ENCODE measurements at places on chromosomes 11 and 22. TPM values are rescaled to one million over a fixed set of nuclear protein-coding genes. Genes with fewer than 3 reads are reported as not detected.

GRCh38 chr11:48103621-48104567 lies 112.7 kb upstream of the OR4B1 start:
- DNase-seq = no peak

DNA sequence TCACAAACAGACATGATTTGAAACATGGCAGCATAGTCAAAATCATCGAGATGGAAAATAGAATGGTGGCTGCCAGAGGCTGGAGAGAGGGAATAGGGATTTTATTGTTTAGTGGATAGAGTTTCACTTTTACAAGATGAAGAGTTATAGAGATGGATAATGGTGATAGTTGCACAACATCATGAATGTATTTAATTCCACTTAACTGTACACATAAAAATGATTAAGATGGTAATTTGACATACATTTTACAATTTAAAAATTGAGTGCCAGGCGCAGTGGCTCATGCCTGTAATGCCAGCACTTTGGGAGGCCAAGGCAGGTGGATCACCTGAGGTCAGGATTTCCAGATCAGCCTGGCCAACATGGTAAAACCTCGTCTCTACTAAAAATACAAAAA lies 21.2 kb downstream of the TTC28 start:
- DNase-seq = no peak

GRCh38 chr11:122706291-122707088 lies 51.0 kb downstream of the UBASH3B start:
- no peak for DNase-seq

KCNQ1OT1 gene
- 4.1 TPM for total RNA-seq

GRCh38 chr11:64858467-64859263 lies 14.2 kb upstream of the CDC42BPG start:
- no peak for DNase-seq

DNA sequence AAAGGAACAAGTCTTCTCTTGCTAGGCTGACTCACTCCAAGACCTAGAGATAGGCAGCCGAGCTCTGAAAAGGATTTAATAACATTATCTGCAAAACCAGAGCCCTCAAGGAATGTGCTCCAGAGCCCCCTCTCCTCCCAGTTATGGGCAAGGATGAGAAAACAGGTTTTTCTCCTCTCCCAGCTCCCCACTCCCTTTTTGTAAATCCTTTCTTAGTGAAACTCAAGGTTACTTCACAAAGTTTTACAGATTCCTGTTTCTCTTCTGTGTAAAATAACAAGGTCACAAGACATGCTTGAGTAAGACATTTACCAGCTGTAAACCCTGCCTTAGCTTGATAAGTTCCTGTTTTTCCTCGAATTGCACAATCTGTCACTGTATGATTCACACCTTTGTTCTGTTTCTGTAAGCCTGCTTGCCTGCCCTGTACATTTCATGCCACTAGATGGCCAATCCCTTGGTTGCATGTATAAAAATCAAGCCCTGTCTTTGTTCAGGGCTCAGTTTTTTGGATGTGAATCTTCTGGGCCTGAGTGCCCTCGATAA lies 489.4 kb downstream of the KCNA4 start:
- DNase-seq = peak; percentile 62

GRCh38 chr22:40911772-40912171 lies 39.4 kb upstream of the RBX1 start:
- DNase-seq = no peak

DNA sequence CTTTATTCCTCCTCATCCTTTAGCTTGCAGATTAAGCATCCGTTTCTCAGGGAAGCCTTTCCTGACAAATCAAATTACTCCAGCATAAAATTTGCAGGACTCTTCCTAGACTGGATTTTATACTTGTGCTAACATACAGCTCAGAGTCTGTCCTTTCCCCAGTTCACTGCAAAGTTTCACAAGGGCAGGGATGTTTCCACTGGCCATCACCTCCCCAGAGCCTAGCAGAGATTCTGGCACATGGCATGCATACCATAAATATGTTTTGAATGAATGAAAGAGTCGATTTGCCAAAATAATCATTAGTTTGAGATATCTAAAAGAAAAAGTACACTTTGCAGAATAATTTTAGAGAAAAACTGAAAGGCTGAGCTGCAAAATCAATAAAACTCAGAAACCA lies 10.6 kb downstream of the MSANTD4 start:
- DNase-seq = no peak

RAB30 gene
- total RNA-seq = 11.6 TPM

DNA sequence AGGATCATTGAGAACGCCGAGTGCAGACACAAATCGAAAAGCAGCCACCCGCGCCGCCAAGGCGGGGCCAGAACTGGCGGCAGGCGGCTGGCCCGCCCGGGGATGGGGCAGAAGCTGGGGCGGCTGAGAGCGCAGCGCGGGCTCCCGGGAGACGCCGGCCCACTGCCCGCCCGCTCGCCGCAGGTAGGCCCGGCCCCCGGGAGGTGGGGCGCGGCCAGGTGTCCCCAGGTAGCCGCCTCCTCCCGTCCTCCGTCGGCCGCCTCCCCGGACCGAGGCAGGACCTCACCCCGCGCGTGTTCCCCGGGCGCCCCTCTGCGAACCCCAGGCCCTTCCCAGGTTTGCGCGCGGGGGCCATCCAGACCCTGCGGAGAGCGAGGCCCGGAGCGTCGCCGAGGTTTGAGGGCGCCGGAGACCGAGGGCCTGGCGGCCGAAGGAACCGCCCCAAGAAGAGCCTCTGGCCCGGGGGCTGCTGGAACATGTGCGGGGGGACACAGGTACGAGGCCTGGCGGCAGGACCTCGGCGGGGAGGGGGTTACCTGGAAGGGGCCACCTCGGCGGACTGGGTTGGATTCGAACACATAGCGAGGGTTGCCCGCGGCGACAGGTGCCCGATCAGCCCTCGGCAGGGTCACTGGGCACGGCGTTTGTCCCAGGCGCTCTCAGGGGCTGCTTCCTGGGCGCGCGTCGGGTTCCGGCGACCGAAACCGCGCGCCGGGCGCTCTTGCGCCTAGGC lies at the start of gene PRRG4:
PRRG4 (plus strand) TSS at position 248 of the 733 bp plus-strand sequence. CDS start 603 bp downstream, outside the sequence.
- peak; percentile 87 for DNase-seq

DNA sequence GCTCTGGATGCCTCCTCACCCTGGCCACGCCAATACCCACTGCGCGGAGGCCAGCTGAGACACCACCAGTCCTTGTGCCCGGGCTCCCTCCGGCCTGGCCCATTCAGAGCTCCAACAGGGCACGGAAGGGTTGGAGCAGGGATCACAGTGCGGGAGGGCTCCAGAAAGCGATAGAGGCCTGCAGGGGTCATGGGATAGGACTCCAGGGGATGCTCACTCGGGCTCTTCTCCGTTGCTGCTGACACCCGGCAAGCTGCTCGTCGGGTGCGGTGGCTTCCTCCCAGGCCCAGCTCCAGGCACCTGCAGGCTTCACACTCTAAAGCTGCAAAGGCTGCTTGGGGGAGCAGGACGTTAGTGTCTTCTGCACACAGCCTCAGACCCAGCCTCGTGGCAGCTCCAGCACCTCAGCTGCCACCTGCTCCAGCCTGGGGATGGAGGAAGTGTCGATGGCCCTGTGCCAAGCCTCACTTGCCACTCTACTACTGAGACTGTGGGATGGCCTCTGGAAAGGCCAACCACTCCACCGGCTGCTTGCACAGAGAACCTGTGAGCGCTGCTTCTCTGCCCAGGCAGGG lies 10.6 kb downstream of the WNT7B start:
- no peak for DNase-seq

GRCh38 chr22:29470159-29470855 lies 9.7 kb upstream of the NEFH start:
- peak; percentile 65 for DNase-seq

WNT7B gene
- not detected for total RNA-seq

DNA sequence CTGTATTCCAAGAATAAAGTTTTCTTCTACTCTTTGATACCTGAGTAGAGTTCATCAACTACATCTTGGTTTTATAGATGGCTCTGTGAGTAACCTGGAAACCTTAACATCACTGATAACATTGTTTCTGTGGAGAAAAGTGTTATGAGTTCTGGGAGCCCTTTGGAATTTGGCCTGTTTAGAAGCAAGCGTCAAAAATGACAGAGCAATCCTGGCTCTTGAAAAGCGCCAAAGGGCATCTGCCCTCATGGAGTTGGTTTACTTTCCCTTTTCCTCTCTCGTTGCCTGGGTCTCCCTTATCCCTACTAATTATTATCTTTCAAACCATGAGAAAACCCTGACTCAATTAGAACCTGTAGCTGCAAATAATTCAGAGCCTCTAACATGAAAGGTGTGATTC lies 140.1 kb downstream of the DBX1 start:
- DNase-seq = no peak

CRY2 gene
- 47.0 TPM for total RNA-seq

DNA sequence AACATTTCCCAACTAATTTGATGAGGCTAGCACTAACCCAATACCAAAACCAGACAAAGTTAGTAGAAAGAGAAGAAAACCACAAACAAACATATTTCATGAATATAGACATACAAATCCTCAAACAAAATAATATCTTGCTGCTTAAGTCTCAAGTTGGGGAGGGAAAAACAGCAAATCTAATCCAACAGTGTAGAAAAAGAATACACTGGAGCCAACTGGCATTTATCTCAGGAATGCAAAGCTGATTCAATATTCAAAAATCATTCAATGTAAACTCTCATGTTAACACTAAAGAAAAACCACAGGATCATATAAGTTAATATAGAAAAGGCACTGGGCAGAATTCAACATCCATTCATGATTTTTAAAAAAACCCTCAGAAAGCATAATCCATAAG lies 18.2 kb downstream of the GNB1L start:
- no peak for DNase-seq

SMC1B gene
- total RNA-seq = not detected

GRCh38 chr11:105923807-105924206 lies 98.2 kb downstream of the MSANTD4 start:
- DNase-seq = no peak

DNA sequence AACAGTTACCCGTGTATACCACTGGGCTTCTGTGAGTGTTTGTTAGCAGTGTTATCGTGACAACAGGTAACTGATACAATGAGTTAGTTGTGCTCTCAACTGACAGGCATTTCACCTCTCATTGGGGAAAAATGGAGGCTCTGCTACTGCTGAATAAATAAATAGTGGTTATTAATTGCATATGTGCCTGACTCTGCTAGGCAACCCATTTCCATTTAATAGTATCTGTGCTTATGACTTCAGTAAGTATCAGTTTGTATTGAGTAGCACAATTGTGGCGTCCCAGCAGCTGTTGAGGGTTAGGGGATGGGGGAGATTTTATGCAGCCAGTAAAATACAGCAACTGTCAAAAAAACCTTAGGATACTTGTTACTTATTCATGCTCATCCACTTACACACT lies 123.4 kb upstream of the SEZ6L start:
- DNase-seq = no peak

- DNase-seq = no peak
Measured at GRCh38 chr11:16191868-16192240, 164.5 kb downstream of the SOX6 start.

USH1C gene
- total RNA-seq = not detected

GRCh38 chr22:46057246-46058090 lies 80.5 kb upstream of the WNT7B start:
- DNase-seq = peak; percentile 25

RFPL1 gene
- total RNA-seq = not detected

SDHD gene
- total RNA-seq = 119 TPM

DNA sequence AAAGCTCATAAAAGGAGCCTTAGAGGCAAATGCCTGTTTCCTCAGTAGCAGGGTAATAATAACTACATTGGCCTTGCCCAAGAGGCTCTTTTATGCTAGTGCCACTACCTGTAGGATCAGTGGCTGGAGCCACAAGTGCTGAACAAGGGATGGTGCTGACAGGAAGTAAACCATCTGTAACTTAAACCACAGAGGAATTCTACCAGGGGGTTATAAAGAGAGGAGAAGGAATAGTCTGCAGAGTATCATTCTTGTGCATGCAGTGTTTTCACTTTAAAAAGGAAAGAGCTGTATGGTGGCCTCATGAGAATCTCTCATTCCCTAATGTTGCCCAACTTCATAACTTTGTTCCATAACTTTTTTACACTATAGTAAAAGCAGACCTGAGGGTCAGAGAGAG lies 168.1 kb downstream of the DBX1 start:
- no peak for DNase-seq

- no peak for DNase-seq
Measured at GRCh38 chr11:72217841-72218240, 1.2 kb downstream of the FOLR2 start.

DNA sequence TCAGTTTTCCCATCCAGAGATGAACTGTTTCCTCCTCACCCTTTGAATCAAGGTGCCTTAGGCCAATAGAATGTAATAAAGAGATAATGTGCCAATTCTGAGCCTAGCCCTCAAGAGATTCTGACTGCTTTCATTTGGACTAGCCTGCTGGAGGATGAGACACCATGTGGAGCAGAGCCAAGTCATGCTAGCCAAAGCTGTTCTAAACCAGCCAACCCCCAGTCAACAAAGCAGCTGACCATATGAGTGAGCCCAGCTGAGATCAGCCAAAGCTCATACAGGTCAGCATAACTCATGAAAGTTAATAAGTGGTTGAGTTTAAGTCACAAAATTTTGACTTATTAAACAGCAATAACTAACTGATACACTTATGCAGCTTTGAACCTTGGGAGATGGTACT lies 66.7 kb upstream of the DBX1 start:
- DNase-seq = no peak

DNA sequence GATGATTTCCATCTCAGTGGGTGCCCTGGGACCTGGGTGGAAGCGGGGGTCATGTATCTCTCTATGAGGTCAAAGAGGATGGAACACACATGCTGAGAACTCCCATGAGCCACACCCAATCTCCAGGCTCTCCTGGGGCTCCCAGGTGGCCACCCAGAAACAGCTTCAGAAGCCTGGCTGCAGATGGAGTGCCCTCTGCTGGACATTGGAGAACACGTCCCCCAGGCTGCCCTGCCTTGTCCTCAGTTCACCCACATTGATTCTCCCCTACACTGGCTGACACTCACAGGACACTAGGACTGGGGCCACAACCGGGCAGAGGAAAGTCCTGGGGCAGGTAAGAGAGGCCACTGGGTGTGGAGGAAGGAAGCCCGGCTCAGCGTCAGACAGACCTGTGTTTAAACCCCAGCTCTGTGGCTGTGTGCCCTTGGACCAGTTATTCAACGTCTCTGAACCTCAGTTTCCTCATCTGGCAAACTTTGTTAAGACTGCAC lies 4.5 kb upstream of the NOL12 start:
- peak; percentile 80 for DNase-seq

GRCh38 chr11:10667521-10667885 lies 26.1 kb downstream of the IRAG1 start:
- no peak for DNase-seq

DNA sequence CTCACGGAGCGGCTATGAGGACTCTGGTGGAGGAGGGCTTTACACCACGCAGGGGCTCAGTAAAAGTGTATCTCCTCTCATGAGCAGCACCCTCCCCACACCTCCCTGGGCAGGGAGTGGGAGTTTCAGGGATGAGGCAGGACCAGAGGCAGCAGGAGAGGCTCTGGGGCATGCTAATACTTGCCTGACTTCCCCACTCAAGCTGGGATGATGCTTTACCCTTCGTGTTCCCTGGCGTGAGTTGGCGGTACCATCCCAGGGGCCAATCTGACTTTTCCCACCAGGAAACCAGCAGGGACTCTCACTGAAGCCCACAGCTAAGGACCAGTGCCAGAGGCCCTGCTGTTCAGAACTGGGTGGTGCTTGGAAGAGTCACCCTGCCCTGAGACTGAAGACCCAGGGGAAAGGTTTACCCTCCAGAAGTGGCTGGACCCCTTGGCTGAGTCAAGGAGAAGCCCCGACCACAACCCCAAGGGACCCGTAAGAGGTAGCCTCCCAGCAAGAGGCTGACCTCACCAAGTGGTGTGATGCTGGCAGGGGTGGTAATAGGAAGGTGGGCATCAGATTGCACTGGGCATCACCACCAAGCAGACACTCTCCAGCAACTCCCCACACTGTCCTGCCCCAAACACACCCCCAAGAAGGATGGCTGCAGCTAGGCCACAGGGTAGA lies 65.6 kb downstream of the THAP12 start:
- no peak for DNase-seq

GRCh38 chr11:75560644-75561043 lies 1.4 kb upstream of the SERPINH1 start:
- no peak for DNase-seq

CNGA4 gene
- total RNA-seq = not detected
